Kasumi-1 (cell line): ENCODE measurements at places on chromosomes 13 and 19.
A peak's percentile ranks its signal among the peaks of the same experiment; 100 is the strongest.

- no peak for DNase-seq
These were observed 54.6 kb downstream of the TRPM4 start for GRCh38 chr19:49212016-49212701.

- DNase-seq = no peak
These were observed 46.6 kb downstream of the HTR2A start for GRCh38 chr13:46850214-46850613.

DNA sequence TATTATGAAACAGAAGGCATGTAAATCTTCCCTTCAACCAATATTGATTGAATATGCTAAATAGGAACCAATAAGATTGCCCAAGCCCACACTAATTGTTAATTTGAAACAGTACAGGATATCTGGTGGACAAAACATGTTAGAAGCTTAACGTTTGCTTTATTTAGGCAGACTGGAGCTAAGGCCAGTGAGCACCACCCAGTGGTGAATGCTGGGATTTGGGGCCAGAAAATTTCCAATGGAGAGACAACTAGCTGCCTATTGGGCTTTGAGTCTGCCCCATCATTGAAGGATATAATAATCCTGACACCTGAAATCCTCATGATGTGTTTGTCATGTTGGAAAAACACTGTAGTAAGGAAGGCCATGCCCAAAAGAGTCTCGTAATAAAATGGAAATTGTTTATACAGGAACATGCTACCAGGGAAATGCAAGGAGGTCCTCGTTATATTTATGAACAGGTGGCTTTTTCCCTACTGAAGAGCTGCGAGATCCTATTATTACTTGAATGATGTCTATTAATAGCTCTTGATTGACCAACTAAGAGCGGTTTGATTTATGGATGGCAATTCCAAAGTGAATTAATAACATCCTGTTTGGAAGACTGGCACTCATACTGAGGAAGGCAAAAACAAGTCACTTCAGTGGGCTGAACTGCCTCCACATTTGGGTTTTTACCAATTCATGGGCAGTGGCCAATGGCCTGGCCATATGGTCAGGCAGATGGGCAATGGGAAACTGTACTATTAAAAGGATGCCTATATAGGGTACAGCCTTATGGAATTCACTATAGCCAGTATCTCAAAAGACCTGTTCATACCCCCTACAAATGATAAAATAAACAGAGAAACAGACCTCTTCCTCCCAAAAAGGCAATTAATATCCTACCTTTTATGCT, 8.7 kb downstream of the SIGLECL1 start:
- DNase-seq = peak; percentile 76

GRCh38 chr13:40992678-40993518, 26.2 kb downstream of the ELF1 start:
- no peak for DNase-seq

- DNase-seq = no peak
These were observed 302.1 kb downstream of the PCDH17 start for GRCh38 chr13:57933606-57934005.

GRCh38 chr13:42804244-42804874, 23.0 kb downstream of the FAM216B start:
- DNase-seq = no peak

DNA sequence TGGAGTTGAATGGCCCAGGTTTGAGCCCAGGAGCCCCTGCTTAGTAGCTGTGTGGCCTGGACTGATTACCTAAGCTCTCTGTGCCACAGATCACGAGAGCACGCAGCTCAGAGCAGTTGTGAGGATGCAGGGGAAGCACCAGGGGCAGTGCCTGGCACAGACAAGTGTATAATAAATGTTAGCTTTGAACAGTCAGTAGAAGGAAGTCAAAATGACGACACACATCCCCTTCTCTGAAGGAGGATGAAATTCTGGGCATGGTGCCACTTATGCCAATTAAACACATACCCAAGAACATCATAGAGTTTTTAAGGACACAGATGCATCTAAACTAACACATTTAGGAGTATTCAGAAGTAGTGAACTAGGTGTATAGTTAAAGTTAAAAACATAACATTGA, 24.9 kb upstream of the SIGLEC11 start:
- peak; percentile 4 for DNase-seq

GRCh38 chr19:41528106-41528505, 47.9 kb upstream of the CEACAM21 start:
- peak; percentile 60 for DNase-seq

DNA sequence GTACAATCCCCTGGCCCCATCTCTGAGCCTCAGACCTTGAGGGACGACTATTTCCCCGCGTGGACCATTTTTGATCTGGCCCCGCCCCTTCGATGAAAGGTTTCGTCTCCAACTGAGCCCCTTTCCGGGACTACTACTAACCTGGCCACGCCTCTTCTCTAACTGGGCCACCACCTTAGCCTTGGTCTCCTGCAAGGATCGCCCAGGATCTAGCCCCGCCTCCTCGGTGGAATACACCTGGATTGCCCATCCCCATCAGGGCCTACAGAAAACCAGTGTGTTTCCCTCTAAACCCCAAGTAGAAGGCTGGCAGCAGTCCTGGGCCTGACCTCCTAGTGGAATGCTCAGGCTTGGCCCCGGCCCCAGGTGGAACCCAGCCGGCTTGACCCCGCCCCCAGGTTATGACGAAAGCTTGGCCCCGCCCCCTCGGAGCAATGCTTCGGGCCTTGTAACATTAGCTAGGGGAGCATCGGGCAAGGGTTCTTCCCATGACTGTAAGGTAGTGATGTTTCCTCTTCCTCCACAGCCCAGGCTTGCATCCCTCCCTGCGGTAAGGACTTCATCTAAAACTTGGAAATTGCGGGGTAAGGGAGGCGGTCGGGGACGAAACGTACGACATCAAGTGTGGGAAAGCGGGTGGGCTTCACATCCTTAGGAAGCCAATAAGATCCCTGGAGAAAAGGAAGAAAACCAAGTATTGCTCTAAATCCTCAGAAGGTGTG, 9.1 kb downstream of the SPACA6 start:
- no peak for DNase-seq

DNA sequence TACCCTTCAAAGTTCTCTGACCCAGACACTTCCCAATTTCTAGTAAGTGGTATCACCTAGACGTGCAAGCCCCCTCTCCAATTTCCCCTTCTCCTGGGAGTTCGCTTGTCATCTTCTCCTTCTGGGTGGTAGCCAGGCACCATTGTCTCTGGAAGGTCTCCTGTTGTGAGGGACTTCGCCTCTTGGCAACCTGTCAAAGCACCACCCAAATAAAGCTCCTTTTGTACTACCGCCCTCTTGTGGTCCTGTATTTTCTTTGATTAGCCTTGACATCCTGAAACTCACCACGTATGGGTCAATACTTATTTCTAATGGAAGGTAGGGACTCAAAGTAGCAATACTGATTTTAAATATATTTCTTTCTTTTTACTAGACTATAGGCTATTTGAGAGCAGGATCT, 8.2 kb downstream of the GPC5 start:
- peak; percentile 38 for DNase-seq

DNA sequence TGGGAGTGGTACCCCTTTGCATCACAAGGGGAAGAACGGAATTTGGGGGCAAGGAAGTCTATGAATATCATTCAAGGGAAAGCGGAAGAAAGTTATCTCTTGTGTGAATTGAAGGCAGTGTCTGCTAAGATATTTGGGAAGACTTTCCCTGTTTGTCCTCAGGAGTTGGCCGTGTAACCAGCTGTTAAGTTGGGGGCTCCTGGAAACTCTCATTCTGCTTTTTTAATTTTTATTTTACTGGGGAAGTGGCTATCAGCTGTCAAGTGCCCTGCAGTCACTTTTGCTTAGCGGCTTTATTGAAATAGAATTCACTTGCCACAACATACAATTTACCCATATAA, 2.9 kb downstream of the UPF1 start:
- DNase-seq = no peak

DNA sequence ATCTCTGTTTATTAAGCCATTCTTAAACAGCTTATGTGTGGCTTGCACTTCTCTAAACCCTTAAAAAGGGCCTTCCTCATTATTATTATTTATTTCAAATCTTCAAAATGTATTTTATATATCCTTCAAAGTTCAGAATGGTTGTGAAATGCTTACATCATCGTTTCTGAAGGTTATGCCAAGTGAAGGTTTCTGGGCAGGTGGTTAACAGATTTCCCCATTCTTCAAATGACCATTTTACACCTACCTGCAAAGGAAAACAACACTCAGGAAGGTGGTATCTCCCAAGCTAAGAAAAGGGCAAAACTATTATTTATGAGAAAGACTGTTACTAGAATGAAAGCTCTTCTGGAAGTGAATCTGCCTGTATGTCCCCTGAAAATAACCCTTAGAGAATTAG, 191.6 kb downstream of the SHISA2 start:
- DNase-seq = no peak

DNA sequence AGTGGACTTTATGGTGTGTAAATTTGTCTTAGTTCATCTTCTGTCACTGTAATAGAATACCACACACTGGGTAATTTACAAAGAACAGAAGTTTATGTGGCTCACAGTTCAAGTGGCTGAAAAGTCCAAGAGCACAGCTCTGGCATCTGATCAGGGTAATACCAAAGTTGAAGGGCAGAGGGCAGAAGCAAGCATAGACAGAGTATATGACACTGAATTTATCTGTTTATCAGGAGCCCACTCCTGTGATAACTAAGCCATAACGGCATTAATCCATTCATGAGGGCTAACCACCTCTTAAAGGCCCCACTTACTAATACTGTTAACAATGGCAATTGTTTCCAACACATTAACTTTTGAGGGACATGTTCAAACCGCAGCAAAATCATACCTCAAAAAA, 4.0 kb upstream of the RFXAP start:
- DNase-seq = peak; percentile 11

GRCh38 chr13:46475541-46475991, 77.4 kb upstream of the LRCH1 start:
- no peak for DNase-seq

DNA sequence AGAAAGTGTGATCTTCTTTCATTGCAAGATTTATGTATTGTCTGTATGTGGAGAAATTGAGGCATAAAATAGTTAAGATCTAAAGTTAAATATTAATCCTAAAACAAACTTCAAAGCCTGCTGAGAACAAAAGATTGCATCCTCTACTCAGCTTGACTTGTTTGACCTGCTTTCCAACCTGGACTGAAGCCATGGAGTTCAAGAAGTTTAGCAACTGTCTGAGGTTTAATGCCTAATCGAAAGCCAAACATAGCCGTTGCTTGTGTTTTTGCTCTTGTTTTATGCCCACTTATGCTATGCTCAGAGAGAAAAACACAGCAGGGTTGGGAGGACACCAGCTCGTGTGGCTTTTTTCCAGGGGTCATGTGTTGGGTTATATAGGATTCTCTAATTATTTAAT, 135.6 kb downstream of the NUFIP1 start:
- DNase-seq = no peak

DNA sequence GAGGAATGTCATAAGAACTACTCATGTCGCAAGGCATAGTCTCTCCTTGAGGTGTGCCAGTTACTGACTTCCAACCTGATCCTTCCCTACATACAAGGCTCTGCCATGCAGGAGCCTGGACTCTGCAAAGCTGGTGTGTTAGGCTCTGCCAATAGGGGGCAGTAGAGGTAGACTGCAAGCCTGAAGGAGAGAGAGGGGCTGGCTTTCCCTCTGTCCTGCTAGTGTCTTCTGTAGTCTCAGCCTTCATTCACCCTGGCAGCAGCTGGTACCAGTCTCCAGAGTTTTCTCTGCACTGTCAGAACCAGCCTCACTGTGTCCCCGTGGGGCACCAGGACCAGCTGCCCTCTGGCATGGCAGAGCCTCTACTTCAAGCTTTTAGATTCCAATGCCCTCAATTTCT, 14.5 kb downstream of the SHISA2 start:
- no peak for DNase-seq

- DNase-seq = no peak
These were observed 3.9 kb upstream of the ZNF135 start for GRCh38 chr19:58054901-58055874.

DNA sequence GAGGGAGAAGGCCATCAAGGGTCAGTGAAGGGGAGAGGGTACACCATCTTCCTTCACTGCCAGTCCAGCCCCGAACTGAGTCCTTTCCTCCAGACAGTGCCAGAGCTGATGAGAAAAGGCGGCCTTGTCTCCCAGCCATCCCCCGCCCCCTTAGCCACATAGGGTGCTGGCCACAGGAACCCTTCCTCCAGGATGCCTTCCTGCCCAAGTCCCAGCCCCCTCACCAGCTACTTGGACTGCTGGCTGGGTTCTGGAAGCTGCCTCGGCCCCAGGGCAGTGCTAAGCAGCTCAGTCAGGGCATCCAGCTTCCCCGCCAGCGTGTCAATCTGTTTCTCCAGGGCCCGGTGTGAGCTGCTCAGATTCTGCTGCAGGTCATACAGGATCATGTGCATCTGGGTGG, 12.6 kb upstream of the SMG9 start:
- DNase-seq = no peak
